Bronchial smooth muscle cell (primary cell): ENCODE measurements at places on chromosomes 7 and 10. TPM values are rescaled to one million over a fixed set of nuclear protein-coding genes. Genes with fewer than 3 reads are reported as not detected.

The HACD1 gene
- 5.8 and 20.6 TPM in 2 replicates for total RNA-seq

The OPN1SW gene
- not detected in 2 replicates for total RNA-seq

The PRKRIP1 gene
- 9.7 and 14.5 TPM in 2 replicates for total RNA-seq

The MLLT10 gene
- 41.1 and 55.0 TPM in 2 replicates for total RNA-seq

The PTN gene
- total RNA-seq, result 5.2 and 38.6 TPM in 2 replicates

The GPR22 gene
- not detected in 2 replicates for total RNA-seq

The MYH16 gene
- total RNA-seq, result not detected in 2 replicates

The EIF3A gene
- 84.1 and 98.7 TPM in 2 replicates for total RNA-seq
